NCI-H460 (cell line): ENCODE measurements at places on chromosomes 1 and 21.

DNA sequence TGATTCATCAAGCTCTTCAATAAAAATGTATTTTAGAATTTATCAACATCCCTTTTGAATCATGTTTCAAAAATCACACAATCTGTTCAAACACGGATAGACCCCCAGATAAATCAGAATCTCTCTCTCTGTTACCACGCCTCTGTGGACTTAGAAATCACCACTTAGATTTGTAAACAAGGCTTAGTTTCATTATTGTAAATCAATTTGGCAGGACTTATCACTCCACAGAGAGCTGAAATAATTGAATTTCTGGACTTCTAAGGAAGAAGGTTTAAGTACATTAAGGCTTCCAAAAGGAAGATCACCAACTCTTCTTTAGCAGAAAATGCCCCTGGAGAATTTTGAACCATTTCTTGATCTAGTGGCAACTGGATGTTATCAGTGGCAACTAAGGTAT is 100.4 kb downstream of the APP start:
- no peak for DNase-seq

- DNase-seq: no peak
Observed at GRCh38 chr1:218965821-218966220, 207.9 kb upstream of the LYPLAL1 start.

DNA sequence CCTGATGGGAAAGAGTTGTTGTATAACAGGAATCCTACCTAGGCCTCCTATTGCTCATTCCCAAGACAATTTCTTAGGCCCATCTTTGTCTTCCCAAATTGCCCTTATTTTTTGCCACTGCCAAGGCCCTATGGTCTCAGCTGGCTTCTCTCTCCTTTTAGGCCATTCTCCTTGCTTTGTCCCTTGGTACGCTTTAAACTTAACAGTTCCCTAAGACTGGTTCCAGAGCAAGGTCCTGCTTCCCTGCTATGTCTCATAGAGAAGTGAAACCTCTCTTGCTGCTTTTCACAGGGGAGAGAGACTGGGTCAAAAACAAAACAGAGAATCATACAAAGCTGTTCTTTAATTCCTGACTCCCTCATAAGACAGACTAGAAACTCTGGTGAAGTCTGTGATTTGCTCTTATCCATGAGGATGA is 77.1 kb downstream of the XCL2 start:
- DNase-seq: no peak

GRCh38 chr1:24329331-24329730 is 10.2 kb downstream of the GRHL3 start:
- DNase-seq: no peak
